Activated CD4-positive, alpha-beta T cell treated with anti-CD3 and anti-CD28 coated beads for 24 hours (primary cell): ENCODE measurements at places on chromosomes 1 and 21.

DNA sequence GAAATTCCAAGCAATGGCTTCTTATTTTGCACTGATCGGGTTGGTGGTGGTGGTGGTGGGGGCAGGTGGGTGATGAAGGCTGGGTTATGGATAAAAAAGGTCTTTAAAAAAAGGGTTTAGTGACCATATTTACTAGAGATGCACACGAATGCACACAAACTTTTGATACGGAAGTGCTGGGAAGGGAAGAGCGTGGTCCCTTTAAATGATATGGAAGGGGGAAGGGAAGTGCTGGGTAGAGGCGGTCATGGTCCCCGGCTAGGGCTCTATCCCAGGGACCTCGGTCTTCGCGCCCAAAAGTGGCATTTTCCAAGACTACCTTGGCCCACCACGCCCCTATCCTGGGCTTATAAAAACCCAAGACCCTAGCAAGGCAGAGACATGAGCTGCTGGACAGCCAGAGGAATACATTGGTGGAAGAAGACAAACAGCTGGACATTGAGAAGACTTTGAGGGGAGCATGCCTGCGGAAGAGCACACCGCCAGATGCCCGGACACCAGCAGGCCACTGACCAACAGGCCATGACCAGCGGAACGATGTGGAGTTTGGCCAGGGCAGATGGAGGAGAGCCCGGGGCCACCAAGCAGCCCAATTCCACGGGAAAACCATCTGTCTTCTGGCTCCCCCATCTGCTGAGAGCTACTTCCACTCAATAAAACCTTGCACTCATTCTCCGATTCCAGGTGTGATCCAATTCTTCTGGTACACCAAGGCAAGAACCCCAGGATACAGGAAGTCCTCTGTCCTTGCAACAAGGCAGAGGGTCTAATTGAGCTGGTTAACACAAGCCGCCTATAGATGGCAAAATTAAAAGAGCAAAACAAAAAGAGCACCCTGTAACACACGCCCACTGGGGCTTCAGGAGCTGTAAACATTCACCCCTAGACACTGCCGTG lies 1720.2 kb downstream of the MRPL39 start:
- DNase-seq = no peak

DNA sequence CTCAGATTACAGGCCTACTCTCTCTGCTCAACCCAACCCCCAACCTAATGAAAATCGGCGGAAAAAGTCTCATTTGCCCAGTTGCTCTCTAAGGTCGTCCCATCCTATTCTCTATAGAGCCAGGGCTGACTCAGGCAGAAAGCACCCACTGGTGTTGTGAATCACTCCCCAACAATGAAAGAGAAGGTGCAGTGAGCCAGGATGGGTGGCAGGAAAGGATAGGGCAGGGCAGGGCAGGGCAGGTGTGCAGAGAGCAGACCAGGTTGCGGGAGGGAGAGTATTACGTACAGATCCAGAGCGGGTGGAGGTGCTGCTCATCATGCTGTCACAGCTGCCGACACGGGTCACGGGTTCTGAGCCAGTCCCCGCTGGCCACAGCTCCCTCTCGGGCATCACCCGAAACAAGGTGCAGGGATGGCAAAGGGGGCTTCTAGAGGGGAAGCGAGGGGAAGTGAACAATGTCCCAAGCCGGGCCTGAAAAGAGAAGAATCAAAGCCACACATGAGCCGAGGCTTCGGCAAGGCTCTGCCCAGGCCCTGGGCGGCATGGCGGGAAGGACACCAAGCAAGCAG lies 5.3 kb downstream of the C1orf116 start:
- DNase-seq = no peak

DNA sequence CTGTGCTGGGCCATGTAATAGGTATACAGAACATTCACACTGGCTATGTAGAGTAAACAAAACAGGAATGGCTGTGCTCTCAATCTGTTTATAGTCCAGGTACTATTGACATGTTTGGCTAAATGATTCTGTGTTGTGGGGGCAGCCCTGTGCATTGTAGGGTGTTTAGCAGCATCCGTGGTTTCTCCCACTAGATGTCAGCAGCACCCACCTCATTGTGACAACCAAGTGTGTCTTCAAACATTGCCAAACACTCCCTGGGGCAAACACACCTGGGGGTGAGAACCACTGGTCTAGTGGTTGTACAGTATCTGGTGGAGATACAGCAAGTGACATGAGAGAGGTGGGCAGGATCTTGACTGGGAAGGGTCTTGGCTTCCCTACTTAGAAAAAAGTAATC lies 80.4 kb upstream of the SPATA6 start:
- no peak for DNase-seq

DNA sequence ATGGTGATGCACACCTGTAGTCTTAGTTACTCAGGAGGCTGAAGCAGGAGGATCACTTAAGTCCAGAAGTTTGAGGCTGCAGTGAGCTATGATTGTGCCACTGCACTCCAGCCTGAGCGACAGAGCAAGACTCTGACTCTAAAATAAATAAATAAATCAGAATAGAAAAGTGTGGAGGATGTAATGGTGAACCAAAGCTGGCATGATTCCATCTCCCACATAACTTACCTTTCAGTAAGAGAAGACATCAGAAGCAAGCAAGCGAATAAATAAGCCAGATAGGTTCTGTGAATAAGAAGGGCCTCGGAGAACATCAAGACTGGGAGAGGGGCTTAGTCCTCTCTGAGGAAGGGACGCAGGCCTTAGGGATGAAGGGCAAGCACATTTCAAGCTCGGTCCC lies 59.5 kb downstream of the TOMM20 start:
- DNase-seq = no peak

DNA sequence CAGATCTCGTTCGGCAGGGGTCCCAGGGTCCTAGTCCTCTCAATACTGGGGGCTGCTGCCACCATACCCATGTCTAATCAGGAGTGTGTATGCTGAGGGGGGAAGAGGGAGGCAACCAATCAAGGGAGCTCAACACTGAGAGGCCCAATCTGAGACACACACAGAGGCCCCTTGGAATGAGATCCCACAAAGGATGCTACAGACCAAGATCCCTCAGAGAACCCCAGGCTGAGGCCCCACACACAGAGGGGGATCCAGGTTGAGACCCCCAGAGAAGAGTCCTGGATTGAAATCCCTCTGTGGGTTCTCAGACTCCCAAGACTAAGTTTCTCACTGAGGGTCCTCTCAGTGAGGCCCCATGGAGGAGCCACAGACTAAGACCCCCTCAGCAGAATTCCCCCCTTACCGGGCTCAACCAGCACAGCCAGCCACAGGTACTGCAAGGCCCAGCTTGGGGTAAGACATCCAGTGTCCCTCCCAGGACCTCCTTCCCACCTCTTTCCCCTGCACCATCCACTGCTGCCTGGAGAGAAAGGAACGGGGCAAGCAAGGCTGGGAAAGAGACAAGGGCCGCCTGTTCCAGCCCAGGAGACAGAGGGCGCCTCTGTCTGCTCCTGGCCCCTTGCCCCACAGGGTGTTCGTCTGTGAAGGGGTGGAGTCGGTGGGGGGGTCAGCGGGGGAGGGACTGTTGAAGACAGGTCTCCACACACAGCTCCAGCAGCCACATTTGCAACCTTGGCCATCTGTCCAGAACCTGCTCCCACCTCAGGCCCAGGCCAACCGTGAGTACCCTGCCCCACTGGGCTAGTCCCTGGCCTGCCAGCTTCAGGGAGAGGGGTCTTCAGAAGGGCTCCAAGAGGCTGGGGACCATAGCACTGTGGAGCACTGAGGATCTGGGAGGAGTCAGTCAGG lies at the start of gene S100A1:
S100A1 (plus strand) TSS at position 720 of the 912 bp plus-strand sequence. CDS start 2,088 bp downstream, outside the sequence.
- no peak for DNase-seq

DNA sequence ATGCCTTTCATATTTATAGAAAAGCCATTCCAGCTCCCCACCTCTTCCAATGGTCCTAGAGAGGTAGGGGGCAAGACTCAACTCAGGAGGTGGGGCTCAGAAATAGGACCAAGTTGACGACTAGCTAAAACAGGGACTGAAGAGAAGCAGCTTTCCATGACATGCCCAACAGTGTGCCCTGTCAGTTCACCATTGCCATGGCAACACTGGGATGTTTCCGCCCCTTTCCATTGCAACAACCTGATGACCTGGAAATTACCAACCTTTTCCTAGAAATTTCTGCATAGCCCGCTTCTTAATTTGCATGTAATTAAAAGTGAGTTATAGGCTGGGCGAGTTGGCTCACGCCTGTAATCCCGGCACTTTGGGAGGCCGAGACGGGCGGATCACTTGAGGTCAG lies 22.4 kb upstream of the INTS3 start:
- no peak for DNase-seq

DNA sequence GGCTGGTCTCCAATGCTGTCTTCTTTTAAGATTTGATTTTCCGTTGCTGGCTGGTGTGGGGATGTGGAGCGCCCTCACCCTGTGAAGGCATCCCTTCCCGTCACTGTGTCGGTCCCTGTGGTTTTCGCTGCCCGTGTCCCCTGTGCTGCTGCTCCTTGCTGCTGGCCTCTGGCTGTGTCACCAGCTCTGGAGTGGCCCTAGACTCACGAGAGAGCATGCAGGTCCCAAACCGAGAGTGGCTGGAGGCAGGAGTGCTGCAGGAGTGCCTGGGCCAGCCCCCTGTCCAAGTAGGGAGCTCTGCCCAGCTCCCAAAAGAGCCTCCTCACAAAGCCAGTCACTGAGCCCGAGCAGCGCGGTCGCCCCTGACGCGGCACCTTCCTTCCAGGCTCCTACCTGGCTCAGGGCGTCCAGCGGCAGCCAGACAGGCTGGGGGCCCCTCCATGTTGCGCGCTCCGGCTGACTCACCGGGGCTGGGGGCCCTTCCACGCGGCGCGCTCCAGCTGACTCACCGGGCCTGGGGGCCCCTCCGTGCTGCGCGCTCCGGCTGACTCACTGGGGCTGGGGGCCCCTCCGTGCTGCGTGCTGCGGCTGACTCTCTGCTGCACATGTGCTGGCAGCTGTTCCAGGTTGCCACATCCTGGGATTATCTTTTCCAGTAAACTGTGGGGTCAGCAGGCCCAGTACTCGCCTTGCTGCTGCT lies 106.7 kb upstream of the COL6A1 start:
- DNase-seq = no peak

GRCh38 chr1:119475866-119476439 lies 31.1 kb upstream of the HSD3B1 start:
- peak; percentile 16 for DNase-seq

GRCh38 chr1:98991127-98992012 lies 13.3 kb downstream of the PLPPR5 start:
- DNase-seq = no peak

DNA sequence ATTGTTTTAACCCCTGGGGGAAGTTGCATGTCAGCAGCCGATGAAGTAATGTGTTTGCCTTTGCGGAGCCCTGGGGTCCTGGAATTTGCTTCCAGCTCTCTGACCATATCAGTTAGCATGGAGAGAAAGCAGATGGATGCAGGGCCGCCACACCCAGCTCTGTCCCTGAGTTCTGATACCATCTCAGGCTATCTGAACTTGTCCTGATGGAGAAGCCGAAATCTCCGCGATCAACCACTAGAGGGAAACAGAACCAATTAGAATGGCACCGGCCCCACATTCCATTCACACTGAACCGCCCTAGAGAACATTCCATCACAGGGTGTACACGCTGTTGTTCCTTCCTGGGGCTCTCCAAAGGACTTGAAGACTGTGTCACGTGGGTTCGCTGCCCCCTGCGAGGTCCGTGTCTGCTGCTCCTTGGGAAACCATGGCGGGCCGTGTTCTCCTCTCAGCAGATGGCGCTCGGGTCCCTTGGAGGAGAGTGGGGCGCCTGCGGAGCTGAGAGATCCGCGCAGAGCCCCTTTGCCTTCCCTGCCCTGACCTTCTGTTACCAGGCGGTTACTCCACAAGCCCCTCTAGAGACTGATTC lies 75.4 kb downstream of the ABCA4 start:
- DNase-seq = peak; percentile 8

GRCh38 chr1:224203243-224204016 lies 20.4 kb downstream of the DEGS1 start:
- no peak for DNase-seq

- no peak for DNase-seq
Observed at GRCh38 chr1:8684590-8684989, 132.8 kb downstream of the RERE start.

DNA sequence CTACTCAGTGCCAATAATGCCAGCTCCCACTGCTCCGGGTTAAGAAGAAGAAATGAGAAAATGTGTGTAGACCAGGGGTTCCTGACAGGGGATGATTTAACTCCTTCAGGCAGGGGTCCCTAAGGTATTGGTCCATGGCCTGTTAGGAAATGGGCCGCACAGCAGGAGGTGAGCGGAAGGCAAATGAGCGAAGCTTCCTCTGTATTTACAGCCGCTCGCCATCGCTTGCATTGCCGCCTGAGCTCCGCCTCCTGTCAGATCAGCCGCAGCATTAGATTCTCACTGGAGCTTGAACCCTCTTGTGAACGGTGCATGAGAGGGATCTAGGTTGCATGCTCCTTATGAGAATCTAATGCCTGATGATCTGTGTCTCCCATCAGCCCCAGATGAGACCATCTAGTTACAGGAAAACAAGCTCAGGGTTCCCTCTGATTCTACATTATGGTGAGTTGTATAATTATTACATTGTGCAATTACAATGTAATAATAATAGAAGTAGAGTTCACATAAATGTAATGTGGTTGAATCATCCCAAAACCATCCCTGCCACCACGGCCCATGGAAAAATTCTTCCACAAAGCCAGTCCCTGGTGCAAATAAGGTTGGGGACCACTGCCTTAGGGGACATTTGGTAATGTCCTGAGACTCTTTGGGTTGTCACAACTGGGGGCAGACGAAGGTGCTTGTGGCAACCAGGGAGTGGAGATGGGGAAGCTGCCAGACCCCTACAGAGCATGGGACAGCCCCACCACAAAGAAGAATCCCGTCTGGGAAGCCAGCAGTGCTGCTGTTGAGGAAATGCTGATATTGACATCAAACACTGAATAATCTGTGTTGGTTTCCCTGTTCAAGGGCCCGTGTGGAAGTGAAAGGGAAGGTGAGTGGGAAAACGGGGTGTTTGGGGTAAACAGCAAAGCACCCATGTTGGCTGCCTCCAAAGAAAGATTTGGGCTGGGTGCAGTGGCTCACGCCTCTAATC lies 60.8 kb downstream of the DHRS3 start:
- DNase-seq = no peak

- DNase-seq = peak; percentile 50
Observed at GRCh38 chr21:38244885-38245869, 11.6 kb upstream of the KCNJ15 start.

DNA sequence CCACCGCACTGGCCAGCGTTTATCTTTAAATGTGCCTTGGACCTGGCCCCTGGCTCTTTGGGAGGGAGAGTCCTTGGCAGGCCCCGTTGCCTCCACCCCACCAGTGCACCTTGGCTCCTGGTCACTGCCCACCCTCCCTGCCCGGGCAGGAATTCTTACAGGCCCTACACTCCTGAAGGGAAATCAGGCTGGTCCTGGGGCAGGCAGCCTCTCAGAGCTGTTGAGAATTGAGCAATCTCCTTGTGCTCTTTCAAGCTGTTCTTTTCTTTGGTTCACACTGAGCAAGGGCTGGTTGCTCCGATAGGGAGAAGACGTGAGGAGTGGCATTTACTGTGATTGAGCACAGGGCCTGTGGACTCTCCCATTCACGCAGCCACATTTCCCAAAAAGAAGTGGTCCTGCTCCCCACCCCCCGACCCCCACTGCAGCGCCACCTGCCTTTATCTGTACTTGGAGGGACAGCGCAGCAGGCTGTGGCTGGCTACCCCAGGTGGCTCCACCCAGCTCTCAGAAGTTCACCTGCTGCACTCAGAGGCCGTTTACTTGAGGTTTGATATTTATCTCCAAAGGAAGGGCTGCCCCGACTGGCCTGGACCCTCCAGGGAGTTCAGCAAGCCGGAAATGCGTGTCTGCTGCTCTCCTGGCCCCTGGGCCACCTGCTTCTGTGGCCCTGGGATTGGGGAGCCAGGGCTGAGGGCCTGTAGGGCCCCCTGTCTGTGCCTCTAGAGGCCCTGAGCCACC lies 47.8 kb downstream of the SKI start:
- no peak for DNase-seq
